ENCODE measurements at places on chromosomes 6 and 20.
A peak's percentile ranks its signal among the peaks of the same experiment; 100 is the strongest.

GRCh38 chr6:38580030-38580429 lies 59.7 kb downstream of the BTBD9 start:
- DNase-seq, result no peak

GRCh38 chr6:137928286-137928685 lies 61.2 kb downstream of the TNFAIP3 start:
- no peak for DNase-seq

- DNase-seq, result no peak
Observed at GRCh38 chr6:31870385-31870921, 7.8 kb upstream of the NEU1 start.

GRCh38 chr6:50141100-50141499 lies 91.4 kb upstream of the DEFB112 start:
- DNase-seq, result no peak

DNA sequence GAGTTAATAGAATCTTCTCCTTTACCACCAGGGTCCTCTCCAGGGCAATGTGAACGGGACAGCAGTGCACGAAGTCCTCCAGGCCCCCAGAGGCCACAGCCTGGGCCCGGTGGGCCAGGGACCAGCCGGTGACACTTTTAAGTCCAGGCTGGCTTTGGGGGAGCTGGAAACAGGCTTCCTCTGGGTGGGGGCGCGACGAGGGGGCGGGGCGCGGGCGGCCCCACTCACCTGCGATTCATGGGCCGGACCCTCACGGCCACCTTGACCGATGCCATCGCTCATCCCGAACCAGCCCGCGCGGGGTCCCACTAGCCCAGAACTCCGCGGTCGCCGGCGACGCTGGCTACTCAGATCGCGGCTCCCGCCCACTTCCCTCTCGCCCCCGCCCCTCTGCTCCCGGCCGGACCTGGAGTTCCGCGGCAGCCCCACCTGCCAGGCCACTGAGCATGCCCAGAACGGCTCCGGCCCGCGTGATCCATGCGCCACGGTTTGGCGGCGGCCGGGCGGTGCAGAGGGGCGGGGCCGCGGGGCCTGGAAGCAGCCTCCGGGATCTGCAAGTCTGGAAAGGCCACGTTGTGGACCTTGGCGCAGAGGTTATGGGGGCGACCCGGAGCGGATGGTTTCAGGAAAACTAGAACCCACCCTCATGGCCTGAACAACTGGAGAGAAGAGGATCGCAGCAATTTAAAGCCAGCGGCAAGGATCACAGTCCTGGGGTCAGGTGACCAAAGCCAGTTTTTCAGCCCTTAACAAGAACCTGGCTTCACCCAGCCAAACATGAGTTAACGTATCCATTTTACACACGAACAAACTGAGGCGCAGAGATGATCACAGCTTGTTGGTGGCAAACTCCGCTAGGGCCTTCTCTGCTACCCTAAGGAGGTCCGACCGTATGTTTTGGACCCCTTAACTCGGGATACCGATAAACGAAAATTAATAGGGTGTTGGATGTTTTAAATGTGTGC lies at the start of gene KIF16B:
Gene KIF16B (minus strand): TSS at position 448 of the 965 bp plus-strand sequence. CDS start 173 bp downstream, at position 275.
- DNase-seq, result peak; percentile 86

- DNase-seq, result no peak
Observed at GRCh38 chr20:34831936-34832335, 6.5 kb upstream of the NCOA6 start.

GRCh38 chr6:113095841-113096240 lies 748.7 kb downstream of the RFPL4B start:
- no peak for DNase-seq

DNA sequence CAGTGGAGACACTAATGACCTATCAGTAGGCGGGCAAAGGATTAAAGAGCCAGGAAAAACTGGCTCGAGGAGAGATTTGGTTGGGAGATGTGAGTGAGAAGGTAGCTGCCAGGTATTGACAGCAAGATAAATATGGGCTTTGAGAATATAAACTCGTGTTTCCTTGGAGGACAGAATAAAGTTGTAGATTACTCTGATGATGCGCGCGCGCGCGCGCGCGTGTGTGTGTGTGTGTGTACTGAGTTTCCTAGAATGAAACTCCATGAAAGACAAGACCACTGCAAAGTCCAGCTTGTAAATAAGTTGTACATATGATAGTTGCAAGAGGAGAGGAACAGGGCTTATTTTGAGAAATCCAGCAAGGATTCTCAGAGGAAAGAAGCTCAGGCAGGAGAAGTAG lies 13.3 kb upstream of the TREM2 start:
- DNase-seq, result no peak

DNA sequence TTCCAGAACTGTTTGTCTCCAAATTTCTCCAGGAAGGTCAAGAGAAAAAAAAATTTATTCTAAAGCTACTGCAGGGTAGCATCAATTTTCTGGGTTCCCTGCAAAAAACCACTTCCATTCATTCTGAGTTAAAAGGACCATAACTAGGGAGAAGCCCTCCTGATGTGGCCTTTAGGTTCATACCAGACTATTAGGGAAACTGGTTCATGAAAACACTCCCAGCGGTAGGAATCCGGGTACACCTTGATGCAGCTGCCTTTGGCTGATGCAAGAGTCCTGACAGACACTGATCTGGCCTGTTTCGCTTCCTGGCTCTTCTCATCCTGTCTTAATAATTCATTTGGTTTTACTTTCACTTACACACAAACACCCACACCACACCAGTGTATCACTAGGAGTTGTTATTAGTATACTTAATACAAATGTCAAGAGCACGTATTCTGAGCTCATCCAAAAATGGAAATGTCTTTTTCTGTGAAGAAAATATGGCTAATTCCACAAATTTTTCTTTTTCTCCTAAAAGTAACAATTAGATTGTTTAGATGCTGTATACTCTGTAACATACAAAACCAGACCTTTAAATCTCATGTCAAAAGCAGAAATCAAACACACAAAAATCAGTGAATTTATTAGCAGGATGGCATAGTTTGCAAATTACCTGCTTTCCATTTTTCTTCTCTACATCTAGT lies 38.4 kb upstream of the ARHGAP18 start:
- peak; percentile 76 for DNase-seq

- DNase-seq, result no peak
Observed at GRCh38 chr20:60559462-60559861, 601.2 kb downstream of the CDH26 start.

DNA sequence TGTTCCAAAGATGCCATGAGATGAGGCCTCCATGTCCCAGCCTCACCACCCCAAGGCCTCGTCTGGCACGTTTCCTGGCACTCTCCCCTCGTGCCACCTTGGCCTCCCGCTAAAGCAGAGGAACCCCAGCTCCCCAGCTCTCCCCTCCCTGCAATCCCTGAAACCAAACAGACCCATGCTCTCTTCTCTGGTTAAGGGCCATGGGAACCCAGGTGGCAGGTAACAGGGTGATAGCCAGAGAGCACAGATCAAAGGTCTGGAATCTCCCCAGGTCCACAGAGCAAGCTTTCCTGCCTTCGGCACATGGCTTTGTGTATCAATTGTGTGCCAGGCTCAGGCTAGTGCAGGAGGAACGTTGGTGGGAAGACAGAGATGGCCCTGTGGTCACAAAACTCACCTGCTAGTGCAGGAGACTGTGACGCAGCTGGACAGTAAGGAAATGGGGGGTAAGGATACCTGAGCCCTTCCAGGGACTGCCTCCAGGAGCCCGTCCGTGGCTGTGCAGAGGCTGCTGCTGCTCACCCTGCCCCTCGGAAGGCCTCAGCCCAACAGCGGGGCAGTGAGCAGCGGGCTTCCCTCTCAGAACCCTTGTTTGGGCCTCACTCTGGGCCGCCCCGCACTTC lies 39.0 kb downstream of the MYH7B start:
- no peak for DNase-seq

DNA sequence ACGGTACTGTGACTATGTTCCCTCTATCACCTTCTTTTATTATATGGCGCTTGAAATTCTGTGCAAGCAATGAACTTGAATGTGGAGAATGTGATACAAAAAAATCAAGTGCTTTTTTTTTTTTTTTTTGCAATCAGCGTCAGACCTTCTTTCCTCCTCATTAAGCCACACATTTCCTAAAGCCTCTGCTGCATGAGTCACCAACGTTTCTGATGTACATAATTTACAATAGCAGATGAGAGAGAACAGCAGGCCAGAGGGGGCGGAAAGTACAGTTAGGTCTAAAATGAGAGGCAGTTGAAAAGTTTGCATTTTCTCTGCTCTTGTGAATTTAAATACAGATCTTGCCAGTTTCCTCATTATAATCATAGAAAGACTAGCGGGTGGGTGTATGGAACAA lies 114.6 kb upstream of the RIPOR2 start:
- peak; percentile 90 for DNase-seq

DNA sequence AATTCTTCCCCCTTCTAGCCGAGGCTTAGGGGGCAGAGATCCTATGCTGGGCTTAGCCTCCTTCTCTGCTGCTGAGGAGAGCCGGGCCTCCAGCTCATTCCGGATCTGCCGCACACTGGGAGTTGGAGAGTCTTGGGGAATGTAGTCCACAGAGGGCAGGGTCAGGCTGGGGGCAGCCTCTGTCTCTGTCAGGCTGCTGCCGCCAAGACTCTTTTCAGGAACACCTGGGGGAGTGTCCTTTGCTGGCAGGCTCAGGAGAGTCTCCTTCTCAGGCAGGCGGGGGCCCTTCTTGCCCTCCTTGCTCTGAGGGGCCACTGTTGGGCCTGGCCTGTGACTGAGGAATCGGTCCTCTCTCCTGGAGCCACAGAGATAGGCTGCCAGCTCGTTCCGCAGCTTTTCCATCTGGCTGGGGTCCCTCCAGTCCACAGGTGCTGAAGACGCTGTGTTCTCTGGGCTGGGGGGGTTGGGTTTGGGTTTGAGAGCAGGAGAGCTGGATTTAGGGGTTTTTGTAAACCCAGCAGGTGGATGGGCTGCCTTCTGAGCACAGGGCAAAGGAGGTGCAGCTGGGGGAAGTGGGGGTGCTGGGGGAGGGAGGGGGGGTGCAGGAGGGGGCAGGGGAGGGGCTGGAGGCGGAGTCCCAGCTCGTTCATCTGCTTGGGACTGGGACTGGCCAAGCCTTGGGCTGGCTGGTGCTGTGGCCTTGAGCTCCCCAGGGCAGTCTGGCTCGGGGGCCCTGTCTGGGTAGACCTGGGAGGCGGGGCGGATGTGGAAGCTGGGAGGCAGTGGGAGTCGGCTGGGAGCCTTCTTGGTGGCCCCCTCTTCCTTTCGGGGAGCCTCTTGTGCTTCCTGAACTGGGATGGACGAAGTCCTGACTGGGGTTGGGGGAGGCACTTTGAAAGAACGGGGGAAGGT lies 36.1 kb downstream of the C6orf132 start:
- DNase-seq, result no peak

DNA sequence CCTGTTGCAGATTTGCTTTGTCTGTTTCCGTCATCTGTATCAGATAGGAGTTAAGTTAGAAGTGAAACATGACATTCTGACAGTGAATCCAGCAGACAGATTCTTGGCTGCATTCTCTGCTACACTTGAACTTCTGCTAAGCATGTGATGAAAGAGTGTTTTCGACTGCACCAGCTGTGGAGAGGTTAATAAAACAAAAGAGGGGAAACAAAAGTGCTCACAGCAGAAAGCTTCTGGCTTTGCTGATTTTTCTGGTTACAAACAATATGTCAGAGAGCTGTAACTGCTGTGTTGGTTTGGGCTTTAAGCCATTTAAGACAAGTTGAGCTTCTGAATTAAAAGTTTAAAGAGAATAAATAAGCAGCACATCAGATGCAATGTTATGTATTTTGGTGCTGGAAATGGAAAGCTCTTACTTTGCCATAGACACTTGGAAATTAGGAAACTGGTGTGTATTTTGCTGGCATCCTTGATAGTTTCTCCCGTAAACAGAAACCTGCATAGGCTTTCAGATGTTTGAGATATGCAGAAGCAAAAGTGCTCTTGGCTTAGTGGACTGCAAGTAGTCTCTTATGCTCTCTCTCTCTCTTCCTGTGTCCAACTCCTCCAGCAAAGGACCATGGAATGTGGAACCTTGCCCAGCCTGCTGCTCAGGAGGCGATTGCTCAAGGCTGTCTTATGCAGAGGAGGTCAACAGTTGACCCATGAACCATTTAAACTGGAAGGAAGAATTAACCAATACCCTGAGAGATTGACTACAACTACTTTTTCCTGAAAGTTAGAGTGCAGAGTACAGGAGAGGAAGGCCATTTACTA lies 104.9 kb downstream of the RPS12 start:
- DNase-seq, result peak; percentile 96

- no peak for DNase-seq
Observed at GRCh38 chr6:7879579-7879978, 31.0 kb downstream of the TXNDC5 start.

- peak; percentile 49 for DNase-seq
Observed at GRCh38 chr6:121157906-121158305, 176.4 kb downstream of the TBC1D32 start.

GRCh38 chr6:2205396-2205795 lies 40.0 kb downstream of the GMDS start:
- no peak for DNase-seq

DNA sequence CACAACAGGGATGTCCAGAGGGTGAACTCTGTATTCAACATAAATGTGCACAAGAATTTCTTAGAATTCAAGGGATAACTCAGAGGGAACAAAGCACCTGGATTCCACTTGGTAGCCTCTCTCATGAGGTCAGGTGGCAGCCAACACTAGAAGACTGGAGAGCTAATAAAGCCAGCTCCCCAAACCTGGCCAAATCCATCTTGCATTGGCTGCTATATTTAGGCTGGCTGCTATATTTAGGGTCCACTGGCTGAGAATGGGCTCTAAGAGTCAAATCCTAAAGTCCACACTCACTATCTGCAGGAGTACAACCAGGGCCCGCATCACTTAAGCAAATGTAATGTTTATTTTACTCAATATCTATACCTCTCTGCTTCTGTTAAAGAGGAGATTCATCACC lies 20.0 kb downstream of the TBC1D7 start:
- no peak for DNase-seq

DNA sequence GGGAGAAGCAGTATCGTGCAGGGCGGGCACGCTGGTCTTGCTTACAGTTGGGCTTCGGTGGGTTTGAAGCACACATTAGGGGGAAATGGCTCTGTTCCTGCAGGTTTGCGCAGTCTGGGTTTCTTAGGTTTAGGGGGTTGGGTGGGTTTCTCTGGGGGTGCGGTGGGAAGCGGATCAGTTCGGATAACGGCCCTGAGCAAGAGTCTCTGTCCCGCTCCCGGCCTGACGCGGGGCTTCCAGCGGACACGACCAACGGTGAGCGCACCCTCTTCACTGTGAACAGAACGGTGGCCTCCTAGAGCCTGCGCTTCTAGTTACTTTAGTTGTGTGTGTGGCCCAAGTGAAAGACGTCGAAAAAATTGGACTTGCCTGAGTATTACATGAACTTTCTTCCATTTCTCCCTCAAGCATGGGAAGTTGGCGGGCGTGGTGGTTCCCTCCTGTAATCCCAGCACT lies 635 bp upstream of the ELOVL2 start:
- DNase-seq, result no peak

GRCh38 chr6:146913842-146914488 lies 290.3 kb upstream of the STXBP5 start:
- DNase-seq, result peak; percentile 100

GRCh38 chr6:154246723-154247118 lies 109.9 kb downstream of the IPCEF1 start:
- DNase-seq, result no peak

DNA sequence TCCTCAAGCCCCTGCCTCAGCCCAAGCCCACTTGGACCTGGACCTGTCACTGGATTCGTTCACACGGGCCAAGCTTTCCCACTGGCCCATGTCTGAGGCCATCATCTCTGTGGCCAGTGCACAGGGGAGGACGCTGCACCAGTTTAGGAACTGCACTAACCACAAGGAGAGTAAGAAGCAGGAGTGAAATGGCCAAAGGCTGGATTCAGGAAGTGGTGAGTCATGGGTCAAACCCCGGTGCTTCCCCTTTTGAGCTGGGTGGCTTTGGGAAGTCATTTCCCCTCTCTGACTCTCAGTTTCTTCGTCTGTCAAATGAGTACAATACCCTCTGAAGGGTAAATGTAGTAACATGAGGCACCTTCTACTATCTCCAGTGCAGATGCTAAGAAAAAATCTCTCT lies 87.9 kb downstream of the CD40 start:
- DNase-seq, result peak; percentile 23
